Stimulated activated CD4-positive, alpha-beta T cell treated with anti-CD3 and anti-CD28 coated beads, Interleukin-15, amount 100 ng/mL, for 1 hour (primary cell): ENCODE measurements at places on chromosomes 6 and 20.
A peak's percentile ranks its signal among the peaks of the same experiment; 100 is the strongest.

- DNase-seq: no peak
These were observed 50.1 kb downstream of the SDHAF4 start for GRCh38 chr6:70616728-70617260.

DNA sequence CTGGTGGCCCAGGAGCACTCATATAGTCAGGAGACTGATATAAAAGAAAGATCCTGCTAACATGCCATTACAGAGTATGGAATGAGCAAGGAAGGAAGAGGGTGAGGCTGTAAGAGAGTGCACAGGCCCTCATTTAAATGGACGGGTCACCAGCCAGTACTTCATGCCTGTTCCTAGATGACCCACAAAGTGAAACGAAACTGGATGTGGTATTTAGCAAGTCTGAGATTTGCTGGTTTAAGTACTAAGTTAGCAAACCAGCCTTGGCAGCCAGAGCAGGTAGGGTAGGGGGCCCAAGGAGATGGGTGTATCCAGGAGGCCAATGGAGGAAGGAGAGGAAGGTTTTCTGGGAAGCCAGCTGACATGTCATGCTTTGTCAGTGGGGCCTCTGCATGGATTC is 15.9 kb downstream of the NT5E start:
- DNase-seq: no peak

GRCh38 chr6:1739680-1740079 is 130.0 kb downstream of the FOXC1 start:
- no peak for DNase-seq

DNA sequence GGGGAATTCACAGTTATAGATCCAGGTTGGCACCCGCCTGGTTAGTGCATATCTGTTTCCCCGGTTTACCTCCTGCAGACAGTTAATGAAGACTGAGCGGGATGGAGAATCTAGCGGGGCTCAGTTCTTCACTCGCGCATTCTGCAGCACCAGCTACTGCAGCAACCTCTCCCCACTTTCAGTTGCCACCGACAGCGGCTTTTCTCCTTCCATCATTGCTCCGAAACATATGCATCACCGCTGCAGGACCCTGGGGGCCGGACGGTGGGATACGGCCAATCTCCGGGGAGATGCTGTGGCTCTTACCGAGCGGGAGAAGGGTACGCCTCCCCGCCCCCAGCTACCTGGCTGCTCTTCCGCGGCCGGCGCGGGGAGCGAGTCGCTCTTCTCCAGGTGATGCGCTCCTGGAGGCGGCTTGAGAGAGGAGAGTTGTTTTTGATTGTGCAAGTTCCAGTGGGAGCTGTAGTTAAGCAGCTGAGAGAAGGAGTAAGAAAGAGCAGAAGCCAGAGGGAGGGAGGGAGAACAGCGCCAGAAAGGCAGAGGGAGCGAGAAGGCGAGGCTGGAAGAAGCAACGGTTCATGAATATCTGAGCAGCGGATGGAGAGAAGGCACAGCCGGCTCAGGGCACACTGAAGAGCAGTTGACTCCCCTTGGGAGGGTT is at the start of gene SGK1:
Gene SGK1, minus strand, starts transcription at position 642 of the 661 bp plus-strand sequence. CDS start 652 bp downstream, outside the sequence.
- peak; percentile 13 for DNase-seq

- DNase-seq: no peak
These were observed 4.8 kb downstream of the TRIM10 start for GRCh38 chr6:30156262-30156599.

- no peak for DNase-seq
These were observed 2.1 kb downstream of the STX11 start for GRCh38 chr6:144152334-144152900.

- DNase-seq: no peak
These were observed 164.2 kb upstream of the TCF21 start for GRCh38 chr6:133724726-133725125.

- DNase-seq: no peak
These were observed 65.9 kb upstream of the DDR1 start for GRCh38 chr6:30818391-30818841.

DNA sequence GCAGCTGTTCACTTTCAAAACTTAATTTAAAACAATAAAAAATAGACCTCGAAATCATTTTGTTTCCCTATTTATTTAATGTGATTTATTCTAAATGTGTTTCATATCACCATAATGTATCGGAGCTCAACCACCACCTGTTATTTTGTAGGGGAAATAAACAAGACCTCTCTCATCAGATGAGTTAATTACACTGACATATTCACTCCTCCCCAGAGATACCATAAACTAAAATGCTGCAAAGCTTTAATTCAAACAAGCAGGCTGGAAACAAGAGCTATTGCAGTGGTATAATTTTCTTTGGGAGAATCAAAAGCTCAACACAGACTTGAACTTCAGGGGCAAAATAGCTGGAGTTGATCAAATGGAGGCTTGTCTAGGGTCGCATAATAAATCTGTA is 303.5 kb upstream of the TSHZ2 start:
- DNase-seq: no peak

DNA sequence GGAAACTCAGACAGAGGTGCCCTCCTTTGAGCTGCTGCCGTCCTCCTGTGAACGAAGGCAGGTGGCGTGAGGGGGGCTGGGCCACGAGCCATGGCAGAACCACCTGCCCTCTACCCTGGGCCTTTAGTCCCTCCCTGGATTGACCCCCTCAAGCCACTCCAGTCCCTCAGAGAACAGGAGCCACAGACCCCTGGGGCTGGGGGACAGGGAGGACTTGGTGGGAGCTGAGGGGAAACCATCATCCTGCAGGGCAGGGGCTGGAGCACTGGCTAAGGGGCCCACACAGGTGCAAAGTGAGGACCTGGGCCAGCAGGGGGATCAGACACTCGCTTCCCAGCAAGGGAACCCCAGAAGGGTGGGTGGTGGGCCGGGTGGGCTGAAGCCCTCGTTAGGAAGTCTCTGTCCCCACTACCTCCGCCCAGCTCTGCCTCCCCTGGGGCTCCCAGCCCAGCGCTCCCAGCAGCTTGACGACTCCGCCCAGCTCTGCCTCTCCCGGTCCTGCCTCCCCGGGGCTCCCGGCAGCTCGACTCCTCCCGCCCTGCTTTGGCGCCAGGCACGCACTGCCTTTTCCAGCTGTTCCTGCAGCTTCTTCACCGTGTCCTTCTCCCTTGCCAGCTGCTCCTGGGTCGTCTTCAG is 44.4 kb downstream of the DSTN start:
- DNase-seq: no peak

- DNase-seq: no peak
These were observed 282.1 kb upstream of the PRDM1 start for GRCh38 chr6:105804000-105804399.

- no peak for DNase-seq
These were observed 855.5 kb upstream of the MAP3K7 start for GRCh38 chr6:91442342-91442741.

- DNase-seq: peak; percentile 13
These were observed 13.0 kb downstream of the RPP21 start for GRCh38 chr6:30357678-30358540.

DNA sequence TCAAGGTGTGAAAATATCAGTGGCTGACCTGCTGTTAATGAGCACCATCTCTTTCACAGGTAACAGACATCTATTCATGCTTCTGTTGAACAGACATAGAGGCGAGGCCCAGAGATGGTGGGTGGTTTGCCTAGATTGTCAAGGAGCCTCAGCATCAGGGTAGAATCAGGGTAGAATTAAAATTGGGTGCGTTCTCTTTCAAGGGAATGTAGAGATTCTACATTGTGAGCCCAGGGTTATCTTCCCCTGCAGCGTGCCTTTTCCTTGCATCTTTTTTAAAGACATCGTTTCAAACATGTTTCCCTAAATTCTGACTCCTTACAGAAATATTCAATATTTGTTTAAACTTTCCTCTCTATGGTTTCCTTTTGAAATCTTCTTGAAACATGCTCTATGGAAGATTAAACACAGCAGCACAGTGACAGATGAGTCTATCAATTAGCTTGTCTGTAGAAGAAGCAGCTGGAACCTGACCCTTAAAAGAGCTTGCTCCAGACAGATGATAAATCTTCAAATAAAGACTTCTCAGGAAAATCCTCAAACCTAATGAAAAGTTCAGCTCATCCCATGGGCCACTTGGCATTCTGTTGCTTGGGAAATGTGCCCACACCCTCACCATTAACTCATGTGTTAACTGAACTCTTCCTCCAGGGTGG is 119.8 kb downstream of the IPCEF1 start:
- no peak for DNase-seq

- DNase-seq: no peak
These were observed 27.1 kb downstream of the TASP1 start for GRCh38 chr20:13611611-13612125.

- DNase-seq: no peak
These were observed 144.6 kb downstream of the TFAP2C start for GRCh38 chr20:56773749-56774148.

DNA sequence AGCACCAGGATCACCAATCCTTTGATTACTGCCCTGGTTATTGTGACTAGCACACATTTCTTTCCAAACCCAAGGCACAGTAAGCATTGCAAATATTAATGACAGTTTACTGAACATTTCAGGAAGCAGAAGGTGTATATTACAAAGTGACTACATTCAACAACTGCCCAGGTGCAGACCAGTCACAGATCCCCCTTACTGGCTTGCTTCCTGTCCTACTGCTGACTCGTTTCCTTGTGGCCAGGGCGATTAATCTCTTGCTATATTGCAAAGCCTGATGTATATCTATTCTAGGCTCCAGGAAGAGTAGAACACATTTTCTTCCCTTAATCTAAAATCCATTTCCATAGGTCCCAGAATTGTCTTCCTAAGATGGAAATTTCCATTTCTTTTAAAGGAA is 77.2 kb upstream of the EPHA7 start:
- no peak for DNase-seq
